ENCODE measurements at places on chromosomes 6 and 20.

DNA sequence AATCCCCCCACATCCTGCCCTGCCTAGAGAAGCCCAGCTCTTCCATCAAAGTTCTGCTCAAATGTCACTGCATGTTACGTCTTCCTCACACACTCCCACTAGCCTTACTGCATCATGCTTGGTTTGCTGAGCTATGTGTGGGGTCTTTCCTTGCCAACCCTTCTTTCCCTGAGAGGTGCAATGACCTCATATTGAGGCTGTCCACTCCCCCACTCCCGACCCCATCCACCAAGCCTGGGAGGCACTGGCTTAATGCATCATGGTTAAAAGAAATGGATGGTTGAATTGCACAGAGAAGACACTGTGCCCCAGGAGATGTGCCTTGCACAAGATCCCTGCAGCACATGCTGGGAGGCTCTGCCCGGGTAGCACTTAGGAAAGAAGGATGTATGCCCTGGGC is 7.7 kb upstream of the IRF4 start:
- no peak for DNase-seq

- no peak for DNase-seq
Measured at GRCh38 chr6:37139230-37139962, 30.6 kb upstream of the PIM1 start.

GRCh38 chr6:10412461-10413261 is 2.2 kb downstream of the TFAP2A start:
- DNase-seq = no peak

- DNase-seq = no peak
Measured at GRCh38 chr6:5067305-5067704, 17.8 kb upstream of the PPP1R3G start.

DNA sequence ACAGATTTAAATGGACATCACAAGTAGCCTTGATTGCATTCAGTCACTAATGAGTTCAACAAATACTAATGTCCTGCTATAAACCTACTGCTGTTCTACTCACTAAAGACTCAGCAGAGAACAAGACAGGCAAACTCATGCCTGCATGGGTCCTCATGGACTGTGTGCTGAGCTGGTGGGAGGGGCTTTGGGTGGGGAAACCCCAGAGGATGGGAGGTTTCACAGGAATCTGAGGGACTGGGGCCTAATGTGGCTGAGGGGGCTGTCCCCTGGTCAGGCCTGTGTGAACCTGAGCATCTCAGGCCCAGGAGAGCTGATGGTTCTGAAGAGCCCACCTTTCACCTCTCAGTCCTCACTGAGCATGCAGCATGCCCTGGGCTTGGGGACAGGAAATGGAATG is 1.4 kb downstream of the CST8 start:
- DNase-seq = no peak

DNA sequence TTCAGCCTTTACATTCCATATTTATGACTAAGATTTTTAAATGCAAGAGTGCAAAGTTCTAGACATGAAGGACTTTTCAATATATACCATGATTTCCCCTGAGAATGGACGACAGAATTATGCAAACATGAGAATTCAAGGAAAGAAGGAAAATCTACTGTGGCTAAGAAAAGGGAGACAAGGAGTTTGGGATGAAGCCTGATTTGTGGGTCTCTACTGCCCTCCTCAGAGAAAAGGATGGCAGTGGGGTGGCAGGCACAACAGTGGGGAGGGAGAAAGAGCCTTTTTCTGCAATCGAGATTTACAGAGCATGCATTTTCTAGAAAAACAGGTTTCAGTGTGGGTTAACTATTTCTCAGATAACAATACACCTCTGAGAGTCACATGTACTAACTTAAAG is 466.9 kb upstream of the NRSN1 start:
- no peak for DNase-seq

GRCh38 chr6:47804821-47805220 is 23.0 kb downstream of the OPN5 start:
- no peak for DNase-seq

- DNase-seq = no peak
Measured at GRCh38 chr20:48594533-48594932, 233.3 kb downstream of the PREX1 start.

GRCh38 chr20:9160331-9160730 is 91.4 kb downstream of the PLCB4 start:
- DNase-seq = no peak

GRCh38 chr6:105746509-105746908 is 339.6 kb upstream of the PRDM1 start:
- no peak for DNase-seq

DNA sequence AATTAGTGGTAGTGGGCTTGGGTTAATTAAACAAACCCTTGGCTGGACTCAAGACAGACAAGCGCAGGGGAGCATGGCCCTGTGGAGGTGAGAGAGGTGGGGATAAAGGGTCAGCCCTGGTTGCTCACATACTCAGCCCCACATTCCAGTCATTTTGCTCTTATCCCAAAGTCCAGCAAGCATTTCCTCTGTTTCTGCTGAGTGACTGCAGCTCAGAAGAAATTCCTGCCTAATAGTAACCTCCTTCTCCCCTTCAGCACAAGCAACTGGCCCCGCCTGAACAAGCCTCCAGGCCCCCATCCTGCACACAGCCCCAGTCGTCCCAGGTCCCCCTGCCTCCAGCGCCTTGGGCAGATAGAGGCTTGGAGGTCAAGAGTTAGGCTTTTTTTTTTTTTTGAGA is 3.6 kb upstream of the TFEB start:
- DNase-seq = no peak

GRCh38 chr6:160810238-160810637 is 108.2 kb downstream of the PLG start:
- no peak for DNase-seq

DNA sequence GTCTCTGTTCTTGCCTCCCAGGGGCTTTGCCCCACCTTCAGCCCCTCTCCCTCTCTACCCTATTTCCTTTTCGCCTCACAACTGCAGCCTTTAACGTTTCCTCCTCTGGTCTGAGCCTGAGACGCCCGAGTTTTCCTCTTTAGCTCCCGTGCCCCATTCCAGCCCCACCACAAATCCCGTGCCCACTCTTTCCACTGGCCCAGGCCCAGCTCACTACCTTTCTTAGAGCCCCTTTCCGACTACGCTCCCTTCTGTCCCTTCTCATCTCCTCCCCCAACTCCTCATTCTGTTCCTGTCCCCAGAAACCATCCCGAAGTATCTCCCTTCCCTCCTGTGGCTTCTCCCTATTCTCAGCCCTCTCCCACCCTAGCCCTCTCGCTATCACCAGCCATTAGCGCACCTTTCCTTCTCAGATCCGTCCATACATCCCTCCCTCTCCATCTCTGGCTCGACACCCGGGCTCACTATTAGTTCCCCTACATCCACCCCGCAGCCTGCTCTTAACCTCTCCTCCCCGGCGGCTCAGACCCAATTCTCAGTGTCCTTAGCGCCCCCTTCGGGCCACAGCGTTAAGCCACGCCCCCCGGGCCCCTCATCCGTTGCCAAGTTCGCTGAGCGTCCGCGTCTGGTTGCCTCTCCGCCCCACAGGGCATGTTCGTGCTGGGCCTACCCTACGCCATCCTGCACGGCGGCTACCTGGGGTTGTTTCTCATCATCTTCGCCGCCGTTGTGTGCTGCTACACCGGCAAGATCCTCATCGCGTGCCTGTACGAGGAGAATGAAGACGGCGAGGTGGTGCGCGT is 2.7 kb downstream of the SLC32A1 start:
- no peak for DNase-seq

DNA sequence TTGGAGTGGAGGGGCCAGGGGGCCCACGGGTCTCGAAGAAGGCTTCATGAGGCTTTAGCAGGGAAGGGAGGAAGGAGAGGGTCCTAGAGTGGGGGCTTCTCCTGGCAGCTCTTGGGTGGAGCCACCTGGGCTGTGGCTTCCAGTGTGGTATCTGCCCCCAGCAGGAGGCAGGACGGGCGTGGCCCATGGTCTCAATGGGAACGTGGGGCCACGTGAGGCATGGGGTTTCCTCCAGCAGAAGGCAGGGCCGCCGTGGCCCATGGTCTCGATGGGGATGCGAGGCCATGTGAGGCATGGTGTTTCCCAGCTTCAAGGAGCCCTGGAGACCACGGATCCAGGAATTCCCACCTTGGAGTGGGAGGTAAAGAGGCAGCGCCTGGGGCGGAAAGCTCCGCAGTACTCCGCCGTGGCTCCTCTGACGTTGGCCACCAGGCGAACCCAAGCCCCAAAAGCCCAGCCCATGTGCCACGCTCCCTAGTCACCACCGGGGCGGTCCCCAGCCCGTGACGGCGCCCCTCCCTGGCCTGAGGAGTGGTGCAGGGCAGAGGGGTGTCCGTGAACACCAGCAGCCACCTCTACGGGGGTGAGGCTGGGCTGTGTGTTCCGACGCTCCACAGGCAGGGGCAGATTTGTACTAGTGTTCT is 62.0 kb upstream of the GATA5 start:
- DNase-seq = no peak

- DNase-seq = no peak
Measured at GRCh38 chr6:152223636-152224035, 413.5 kb downstream of the SYNE1 start.

DNA sequence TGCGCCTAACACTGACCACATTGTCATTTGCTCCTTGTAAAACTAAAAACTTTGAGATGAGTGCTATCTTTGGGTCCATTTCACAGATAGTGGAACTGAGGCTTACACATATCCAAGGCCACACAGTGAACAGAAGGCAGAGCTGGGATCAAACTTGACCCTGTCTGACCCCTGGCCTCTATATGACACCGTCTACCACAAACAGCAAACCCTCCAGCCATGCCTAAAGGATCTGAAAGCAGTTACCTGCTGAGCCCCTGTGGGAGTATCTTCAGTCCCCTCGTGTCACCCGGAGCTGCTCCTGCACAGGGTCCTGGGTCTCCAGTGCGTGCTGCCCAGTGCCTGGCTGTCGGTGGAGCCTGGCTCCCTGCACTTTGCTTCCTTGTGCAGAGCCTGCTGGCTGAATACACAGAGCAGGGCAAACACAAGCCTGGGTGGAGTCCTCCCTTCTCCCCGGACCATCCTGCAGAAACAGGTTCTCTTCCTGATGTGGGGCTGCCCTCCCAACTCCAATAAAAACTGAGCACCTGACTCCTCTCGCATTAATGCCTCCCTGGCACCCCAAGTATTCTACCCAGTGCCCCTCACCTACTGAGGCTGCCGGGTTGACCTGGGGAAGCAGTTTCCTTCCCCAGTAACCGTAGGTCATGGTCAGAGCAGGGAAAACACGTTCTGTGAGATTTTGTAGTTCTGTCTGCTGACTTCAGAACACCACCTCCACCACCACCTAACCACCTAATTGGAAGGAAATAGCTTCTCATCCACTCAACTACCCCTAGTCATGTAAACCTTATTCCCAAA is at the start of gene BCAS1:
Gene BCAS1 (minus strand): TSS at position 408 of the 801 bp plus-strand sequence. CDS start 11,876 bp downstream, outside the sequence.
- no peak for DNase-seq

DNA sequence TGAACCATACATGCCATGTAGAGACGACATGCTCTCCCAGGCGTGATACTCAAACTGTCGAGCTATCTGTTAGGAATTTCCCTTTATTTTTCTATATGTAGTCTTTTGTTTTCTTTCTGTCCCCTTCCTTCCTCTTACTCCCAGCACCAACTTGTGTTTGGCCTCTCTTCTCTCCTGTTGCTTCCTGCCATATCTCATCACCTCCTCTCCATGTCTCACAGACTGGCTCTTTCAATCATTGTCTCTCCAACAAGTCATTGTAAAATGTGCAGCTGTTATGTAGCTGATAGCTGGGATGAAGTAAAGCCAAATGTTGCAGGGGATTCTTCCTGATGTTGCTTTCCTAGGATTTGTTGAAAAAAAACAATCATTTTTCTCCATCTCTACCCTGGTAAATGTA is 234.5 kb downstream of the TMEM242 start:
- DNase-seq = no peak

- no peak for DNase-seq
Measured at GRCh38 chr6:155213611-155214372, 50.0 kb upstream of the CLDN20 start.

DNA sequence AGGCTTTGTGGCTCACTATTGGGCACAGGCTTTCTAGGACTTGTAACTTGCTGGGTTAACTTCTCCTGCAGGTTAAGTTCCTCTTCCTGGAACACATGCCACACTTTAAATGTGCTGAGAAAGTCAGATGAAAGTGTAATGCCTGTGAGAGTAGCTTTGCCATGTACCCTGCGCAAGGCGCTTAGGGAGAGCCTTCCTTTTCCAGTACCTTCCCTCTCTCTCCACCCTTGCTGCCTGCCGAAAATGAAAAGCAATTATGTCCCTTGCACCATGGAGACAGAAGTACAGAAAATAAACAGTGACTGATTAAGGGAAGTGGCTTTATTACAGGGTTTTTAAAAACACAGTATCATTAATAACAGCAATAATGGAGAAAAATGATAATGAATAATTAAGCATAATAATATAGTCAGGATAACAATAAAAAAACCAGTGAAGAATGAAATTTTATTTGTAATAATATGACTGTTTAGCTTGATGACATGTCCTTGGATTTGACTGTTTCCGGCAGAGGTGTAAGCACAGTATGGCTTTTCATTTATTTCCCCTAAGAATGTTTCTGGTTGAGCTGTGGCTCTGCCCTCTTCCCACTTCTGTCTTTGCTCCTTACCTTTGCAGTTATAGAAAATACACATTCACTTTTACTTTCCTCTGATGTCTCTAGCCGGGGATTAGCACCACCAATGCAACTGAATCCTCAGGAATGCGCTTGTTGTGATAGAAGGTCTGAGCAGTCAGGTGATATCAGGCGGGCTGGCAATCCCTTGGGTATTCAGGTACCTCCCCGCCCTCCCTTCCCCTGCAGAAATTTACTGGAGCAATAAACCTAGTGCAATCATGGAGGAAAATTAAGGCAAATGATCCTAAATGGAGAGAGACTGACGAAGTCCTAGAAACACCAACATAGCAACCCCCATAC is 472.3 kb upstream of the CITED2 start:
- no peak for DNase-seq

GRCh38 chr6:68333442-68333841 is 301.6 kb upstream of the ADGRB3 start:
- DNase-seq = no peak

GRCh38 chr6:132143258-132143657 is 192.1 kb upstream of the CCN2 start:
- DNase-seq = no peak

DNA sequence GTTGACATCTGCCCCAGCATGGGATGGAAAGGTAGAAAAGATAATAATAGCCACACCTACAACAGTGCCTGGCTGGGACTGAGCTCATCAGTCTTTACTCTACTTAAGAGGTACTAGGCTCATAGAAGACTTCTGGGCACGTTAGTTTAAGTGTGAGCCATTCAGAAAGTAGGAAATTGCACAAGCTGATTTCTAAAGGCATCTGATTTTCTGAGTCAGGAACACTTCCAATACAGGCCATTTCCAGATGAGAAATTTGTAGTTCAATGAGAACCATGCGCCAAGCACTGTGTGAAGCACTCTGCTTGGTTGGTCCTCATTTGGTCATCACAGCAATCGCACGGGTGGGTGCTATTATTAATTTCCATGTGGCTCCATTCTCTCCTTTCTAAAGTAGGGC is 42.3 kb downstream of the MOCS1 start:
- DNase-seq = no peak

- DNase-seq = no peak
Measured at GRCh38 chr20:38649275-38649891, 47.8 kb downstream of the ARHGAP40 start.

Data from fibroblast of skin of left biceps (primary cell).